ENCODE measurements at places on chromosomes 7 and 10. TPM values are rescaled to one million over a fixed set of nuclear protein-coding genes. Genes with fewer than 3 reads are reported as not detected.

DNA sequence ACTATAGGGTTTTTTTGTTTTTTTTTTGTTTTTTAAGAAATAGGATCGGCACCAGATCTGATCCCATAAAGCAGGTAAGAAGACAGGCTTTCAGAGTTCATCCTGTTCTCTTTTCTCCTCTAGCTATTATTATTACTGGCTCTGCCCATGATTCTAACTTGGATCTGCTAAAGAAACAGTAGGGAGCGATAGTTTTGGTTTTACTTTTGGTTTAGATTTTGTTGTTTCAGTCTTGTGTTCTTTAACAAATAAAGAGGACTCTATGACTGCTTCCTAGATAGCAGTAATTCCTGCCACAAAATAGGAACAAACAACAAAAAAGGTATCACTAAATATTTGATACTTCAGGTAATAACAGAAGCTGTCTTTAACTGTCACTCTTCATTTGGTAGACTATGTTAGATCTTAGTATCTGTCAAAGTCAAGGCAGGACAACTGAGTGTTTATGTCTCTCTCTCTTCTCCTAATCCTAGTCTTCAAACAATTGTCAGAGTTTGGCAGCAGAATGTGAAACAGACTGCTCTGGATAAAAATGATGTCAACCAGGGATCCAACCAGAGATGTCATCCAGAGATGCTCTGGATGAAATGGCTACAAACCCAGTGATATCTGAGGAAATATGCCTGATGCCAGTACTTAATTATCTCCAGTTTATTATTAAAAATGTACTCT is 99.8 kb downstream of the KMT2C start:
- H3K27ac ChIP-seq = no peak overlapping the region
- no peak for DNase-seq
- H3K4me1 ChIP-seq = peaks cover 3% of the 10 kb centered on the region
- no peaks in the 10 kb centered on the region for H3K36me3 ChIP-seq
- no peaks in the 10 kb centered on the region for H3K27me3 ChIP-seq

DNA sequence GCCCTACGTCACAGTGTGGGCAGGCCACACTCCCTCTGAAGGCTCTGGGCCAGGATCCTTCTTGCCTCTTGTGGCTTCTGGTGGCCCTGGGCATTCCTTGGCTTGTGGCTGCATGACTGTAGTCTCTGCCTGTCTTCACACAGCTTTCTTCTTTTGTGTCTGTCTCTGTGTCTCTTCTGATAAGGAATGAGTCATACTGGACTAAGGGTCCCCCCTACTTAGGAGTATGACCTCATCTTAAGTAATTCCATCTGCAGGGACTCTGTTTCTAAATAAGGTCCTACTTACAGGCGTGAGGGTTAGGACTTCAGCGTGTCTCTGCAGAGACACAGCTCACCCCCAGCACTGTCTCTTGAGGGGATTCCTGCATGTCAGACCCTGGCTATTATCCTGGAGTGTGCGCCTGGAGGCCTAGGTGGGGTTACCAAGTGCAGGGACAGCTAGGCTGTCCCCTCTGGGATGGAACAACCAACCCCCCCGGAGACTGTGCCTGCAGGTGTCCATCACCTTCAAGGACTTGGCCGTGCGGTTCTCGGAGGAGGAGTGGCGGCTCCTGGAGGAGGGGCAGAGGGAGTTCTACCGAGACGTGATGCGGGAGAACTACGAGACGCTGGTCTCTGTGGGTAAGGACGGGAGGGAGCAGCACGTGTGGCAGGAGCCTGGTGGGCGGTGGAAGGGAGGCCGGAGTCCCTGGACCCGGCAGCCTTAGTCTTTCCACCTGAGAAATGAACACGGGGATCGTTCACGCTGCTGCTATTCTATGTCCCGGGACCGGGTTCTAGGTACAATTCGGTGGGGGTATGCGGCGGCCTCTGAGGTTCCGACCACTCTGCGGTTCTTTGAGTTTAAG is 54.1 kb downstream of the ZNF467 start:
- 0 out of 2 replicates have a peak, but pooled peaks cover under 1% of the 10 kb centered on the region for H3K27me3 ChIP-seq
- no peak overlapping the region for H3K4me3 ChIP-seq
- H3K27ac ChIP-seq = no peak overlapping the region
- peaks cover 15% of the 10 kb centered on the region for H3K36me3 ChIP-seq
- no peak for DNase-seq

DNA sequence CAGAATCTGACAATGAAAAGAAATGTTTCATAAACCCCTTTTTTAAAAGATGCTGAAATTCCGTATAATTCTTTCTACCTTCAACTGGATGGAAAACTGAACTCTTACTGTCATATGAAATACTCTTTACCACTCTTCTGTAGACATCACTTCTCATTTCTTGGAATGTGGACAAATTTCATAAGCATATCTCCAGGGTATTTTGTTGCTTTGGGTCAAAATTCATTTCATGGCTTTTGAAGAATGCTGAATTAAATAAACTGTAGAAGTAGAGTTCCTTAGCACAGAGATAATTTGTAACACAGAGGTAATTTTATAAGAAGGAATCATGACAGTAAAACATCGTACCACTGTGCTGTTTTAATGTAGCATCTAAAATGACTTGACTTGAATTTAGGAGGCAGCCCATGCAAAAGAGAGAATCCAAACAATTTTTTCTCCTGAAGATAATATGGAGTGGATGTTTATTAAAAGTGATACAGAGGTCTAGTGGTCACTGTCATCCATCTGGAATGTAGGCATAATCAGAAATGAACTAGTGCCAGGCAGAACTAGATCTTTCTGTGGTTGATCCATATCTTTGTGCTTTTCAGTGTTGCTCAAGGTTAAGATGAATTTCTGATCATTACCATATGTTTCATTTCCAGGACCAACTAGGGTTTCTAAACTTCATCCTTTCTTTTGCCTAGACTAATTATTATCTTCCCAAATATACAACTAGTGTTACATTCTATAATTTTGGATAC is 492.0 kb downstream of the KIF20B start:
- no peak overlapping the region for H3K4me3 ChIP-seq
- H3K36me3 ChIP-seq = no peaks in the 10 kb centered on the region
- no peaks in the 10 kb centered on the region for H3K27me3 ChIP-seq
- H3K27ac ChIP-seq = no peak overlapping the region
- H3K4me1 ChIP-seq = no peaks in the 10 kb centered on the region

GRCh38 chr7:32427769-32428291 is 62.4 kb downstream of the LSM5 start:
- no peaks in the 10 kb centered on the region for H3K36me3 ChIP-seq
- peak; percentile 97 for DNase-seq
- no peaks in the 10 kb centered on the region for H3K4me1 ChIP-seq
- no peak overlapping the region for H3K27ac ChIP-seq

Gene PRKAR2B
- total RNA-seq = 37.0 TPM

Gene ZPBP
- total RNA-seq = not detected
